Hypothalamus (tissue), 51 donors: ENCODE measurements at places on chromosomes 4 and X.

GRCh38 chrX:49059681-49060085 is 884 bp downstream of the CCDC120 start:
- DNase-seq = no peak

- DNase-seq = no peak
Observed at GRCh38 chr4:182492423-182492822, 249.2 kb downstream of the TENM3 start.

- no peak for DNase-seq
Observed at GRCh38 chr4:36360755-36361154, 79.3 kb downstream of the DTHD1 start.

DNA sequence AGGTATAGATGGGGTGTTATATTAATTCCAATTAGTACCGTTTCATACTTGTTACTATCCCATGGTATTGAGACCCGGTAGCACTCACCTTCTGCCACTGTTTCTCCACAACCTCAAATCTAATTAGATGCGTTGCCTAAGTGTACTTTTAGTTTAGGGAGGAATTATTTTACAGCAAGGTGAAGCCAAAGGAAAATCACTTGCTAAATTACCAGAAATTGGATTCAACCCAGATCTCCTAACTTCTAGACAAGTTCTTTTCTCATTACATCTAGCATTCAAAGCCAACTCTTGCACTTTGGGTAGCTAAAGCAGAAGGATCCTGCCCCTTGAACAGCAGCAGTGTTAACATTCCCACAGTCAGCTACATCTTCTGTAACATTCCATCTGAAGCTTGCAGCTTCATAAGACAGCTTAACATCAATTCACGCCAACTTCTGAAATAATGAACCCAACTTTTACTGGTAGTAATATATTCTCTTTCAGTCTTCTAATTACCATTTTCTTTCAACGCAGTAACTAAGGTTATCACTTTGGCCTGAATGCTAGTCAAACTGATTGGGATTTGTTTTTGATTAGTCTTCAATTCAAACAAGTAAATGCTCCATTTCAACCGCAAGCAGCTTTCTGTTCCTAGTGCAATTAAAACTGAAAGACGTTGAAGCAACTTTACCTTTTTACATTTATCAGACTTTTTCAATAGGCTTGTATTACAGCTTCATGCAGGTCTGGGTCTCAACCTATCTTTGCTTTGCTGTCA is 934 bp upstream of the SEC31A start:
- no peak for DNase-seq

DNA sequence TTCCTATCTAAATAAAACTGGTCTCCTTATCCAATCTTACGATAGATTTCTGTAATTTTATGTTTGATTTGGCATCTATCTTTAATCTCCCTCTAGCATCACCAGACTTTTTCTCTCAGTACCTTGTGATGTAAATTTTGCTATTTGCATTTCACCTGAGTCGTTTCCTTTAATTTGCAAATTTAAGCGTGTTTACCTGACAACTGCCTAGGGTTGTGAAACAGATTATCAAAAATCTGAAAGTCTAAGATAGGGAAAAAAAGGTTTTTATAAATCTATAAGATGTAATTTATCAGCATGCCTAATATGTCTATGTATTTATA is 39.4 kb upstream of the TMPRSS11E start:
- no peak for DNase-seq

DNA sequence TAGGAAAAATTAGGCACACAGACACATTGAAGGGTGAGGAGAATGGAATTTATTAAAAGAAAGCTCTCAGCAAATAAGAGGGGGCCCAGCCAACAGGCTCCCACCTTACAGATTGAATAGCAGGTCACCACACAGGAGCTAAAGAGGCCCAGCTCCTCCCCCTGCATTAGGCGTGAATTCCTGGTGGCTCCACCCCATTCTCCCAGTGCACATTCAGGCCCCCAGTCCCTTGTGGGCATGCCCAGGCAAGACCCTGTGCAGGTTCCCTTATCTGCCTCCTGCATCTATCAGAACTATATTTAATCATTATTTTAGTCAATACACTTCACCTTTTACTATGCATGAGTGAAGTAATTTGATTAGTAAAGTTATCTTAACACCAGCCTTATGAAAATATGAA is 856.3 kb upstream of the NDST4 start:
- no peak for DNase-seq

DNA sequence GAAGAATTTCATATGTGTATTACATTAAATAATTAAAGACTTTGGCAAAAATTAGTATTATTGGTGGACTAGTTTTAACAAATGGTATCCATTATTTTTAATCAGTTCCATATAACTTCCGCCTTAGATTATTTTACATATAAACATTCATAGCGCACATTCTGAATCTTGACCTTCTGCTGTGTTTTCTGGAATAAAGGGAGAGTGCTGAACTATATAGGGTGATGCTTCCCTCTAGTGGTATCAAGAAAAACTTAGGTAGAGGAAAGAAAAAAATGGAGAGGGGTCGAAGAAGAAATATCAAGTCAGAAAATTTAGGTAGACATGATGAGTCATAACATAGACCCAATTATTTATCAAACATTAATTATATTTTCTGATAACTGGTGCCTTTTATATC is 155.6 kb upstream of the PACRGL start:
- no peak for DNase-seq

GRCh38 chr4:176274441-176274840 is 5.4 kb upstream of the ASB5 start:
- DNase-seq = no peak

DNA sequence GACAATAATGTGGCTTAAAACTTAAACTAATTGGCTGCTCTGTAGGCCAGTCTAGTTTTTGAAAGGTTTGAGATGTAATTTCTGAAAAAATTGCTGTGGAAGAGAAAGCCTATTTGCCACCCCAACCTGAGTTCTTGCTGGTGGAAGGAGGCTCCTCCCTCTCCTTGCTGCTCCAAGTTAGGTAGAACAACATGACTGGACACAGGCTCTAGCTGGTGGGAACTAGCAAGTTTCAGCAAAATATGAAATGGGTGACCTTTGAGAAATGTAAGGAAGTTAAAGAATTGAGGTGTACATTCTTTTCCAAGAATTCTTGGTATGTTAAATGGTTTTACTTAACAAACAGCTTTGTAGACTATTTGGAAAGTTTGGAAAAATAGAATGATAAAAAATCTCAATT is 8.0 kb downstream of the RPL34 start:
- no peak for DNase-seq

GRCh38 chr4:27046851-27047250 is 186.2 kb downstream of the STIM2 start:
- no peak for DNase-seq

DNA sequence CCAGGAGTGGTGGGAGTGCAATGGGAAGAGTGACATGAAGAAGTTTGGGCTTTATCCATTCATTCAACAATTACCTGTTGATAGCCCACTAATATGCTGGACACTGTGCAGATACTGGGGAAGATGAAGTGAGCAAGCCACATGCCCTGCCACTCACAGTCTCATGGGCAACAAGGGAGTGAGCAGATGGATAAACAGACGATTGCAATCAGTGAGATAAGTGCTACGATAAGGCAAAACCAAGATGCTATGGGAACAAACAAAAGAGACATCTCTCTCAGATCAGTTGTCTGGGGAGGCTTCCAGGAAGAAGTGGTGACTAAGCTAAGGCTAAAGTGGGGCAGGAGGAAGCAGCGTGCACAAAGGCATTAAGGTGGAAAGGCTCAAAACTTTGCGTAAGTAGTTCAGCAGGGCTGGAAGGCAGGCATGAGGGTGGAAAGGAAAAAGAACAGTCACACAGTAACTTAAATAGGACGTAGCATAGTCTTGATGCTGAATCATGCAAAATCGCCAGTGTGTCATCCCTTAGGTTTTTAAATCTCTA is 31.7 kb downstream of the GAB3 start:
- DNase-seq = no peak

- DNase-seq = no peak
Observed at GRCh38 chrX:18702362-18703195, 4.9 kb upstream of the PPEF1 start.

GRCh38 chr4:133839326-133839725 is 362.3 kb downstream of the PABPC4L start:
- DNase-seq = no peak

DNA sequence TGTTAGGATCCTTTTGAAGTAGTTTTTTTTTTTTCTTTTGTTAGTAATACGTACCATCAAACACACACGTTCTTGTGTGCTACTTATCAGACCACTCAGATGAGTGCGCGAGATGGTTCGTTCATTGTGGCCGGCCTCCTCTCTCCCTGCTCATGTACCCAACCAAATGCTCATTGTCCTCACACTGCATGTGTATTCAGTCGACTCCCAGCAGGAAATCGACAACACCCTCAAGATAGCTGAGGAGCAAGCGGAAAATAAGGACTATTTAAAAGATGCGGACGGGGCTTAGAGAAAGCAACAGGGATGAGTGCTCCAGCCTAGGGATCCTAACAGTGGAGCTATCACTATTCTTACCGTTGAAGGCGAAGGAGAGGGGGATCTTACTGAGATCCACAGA is 72.9 kb upstream of the GUCY1A1 start:
- DNase-seq = no peak

DNA sequence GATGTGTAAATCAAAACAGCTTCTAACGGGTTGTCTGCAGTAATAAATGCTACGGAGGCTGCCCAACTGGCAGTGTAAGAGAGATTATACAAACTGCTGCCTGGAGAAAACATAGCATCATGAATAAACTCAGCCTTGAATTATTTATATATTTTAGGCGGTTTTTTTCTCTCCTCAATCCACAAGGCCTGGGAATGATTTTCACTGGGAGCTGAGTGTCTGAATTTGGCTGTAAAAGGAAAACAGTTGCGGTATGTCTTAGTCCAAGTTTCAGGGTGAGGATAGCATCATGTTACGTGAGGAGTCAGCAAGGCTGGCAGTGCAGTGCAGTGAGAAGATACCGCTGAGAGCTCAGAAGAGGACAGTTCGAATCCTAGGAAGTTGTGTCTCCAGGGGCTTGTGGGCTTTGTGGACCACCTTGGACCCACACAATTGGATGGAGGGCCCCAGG is 291.5 kb upstream of the BOD1L1 start:
- DNase-seq = no peak

- no peak for DNase-seq
Observed at GRCh38 chrX:129777218-129778030, 2.3 kb upstream of the SASH3 start.

- no peak for DNase-seq
Observed at GRCh38 chr4:182385897-182386296, 142.7 kb downstream of the TENM3 start.

- no peak for DNase-seq
Observed at GRCh38 chr4:33966808-33967207, 2277.5 kb downstream of the ARAP2 start.
